Femur (tissue), 1 donor: ENCODE measurements at places on chromosomes 2 and 18.

- DNase-seq = no peak
Observed at GRCh38 chr2:181970160-181970794, 15.4 kb upstream of the PPP1R1C start.

DNA sequence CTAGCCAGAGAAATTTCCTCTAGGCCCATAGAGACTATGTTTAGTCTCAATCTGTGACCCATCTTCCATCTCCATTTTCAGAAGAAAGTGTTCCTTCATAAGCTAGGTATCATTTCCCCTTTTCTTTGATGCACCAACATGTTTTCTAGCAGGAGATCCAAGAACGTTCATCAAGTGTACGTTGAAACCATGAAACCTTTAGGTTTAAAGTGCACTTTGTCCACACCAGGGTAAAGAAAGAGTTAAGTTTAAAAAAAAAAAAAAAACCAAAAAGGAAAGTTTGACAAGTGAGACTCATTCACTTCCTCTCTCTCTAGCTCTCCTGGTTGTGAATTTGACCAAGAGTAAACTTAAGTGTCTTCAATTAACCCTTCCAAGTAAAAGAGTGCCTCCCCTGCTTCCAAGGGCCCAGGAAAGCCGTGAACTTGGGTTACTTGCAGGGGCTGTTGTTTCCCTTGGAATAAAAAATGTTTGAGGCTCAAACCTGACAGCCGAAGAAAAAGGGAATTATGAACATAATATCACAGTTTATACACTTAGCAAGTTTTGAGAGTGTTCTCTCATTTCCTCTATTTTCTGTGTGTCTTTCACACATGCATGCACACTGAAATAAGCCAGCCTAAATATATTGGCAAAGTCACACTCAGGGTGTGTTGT lies 56.7 kb downstream of the LBH start:
- no peak for DNase-seq

GRCh38 chr2:3578987-3579386 lies 3.9 kb downstream of the RPS7 start:
- no peak for DNase-seq

- no peak for DNase-seq
Observed at GRCh38 chr2:236582968-236583367, 13.3 kb downstream of the ACKR3 start.

DNA sequence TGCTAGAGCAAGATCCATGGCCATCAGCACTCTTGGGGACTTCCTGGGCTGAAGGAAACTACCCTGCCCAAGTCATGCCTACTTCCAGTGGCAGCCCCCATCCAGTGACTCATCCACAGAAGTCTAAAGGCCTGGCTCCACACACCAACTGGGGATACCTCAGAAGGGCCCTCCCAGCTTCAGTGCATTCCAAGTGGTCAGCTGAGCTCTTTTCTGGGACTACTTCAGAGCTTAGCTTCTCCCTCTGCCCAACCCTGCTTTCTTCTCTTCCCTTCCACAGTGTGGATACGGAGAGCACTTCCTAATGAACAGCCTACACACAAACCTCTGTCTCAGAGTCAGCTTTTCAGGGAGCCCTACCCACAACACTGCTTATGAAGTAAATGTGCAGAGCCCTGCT lies 66.5 kb downstream of the CLHC1 start:
- DNase-seq = no peak

DNA sequence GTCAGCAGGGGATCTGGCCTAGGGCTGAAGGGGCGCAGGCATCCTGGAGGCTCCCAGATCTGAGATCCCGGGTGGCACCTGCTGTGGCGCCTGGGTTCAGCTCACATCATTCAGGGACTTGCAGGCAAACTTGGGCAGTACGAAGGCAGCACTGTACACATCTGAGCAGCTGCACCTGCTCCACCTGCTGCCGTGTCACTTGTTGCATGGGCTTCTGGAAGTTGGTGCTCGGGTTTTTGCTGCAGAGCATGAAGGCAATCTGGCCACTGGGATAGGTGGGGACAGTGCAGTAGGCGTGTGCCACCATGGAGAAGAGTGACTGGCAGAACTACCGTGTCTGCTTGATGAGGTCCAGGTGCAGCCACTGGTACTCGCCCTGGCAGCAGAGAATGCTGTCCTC lies 48.6 kb downstream of the UGGT1 start:
- no peak for DNase-seq

GRCh38 chr2:201413552-201413951 lies 37.7 kb downstream of the TRAK2 start:
- no peak for DNase-seq

DNA sequence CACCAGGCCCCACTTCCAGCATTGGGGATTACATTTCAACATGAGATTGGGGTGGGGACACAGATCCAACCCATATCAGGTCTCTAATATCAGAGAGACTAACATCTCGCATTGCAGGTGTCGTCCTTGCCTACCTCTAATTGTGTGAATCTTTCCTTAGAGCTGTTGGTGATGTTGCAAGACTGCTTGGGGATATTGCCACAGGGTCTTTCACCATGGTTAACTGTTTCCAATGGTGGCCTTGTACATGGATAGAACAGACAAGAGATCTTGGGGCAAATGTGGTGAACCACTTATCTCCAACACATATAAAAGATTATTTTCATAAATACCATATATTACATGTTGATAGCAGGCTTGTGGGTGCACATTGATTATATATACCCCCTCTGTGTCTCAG lies 270.3 kb upstream of the LINC00305 start:
- no peak for DNase-seq

- no peak for DNase-seq
Observed at GRCh38 chr18:58263055-58263957, 219.3 kb downstream of the NEDD4L start.

- DNase-seq = no peak
Observed at GRCh38 chr18:28125051-28125450, 51.9 kb downstream of the CDH2 start.

GRCh38 chr2:63786471-63786870 lies 55.2 kb upstream of the UGP2 start:
- no peak for DNase-seq

- DNase-seq = no peak
Observed at GRCh38 chr2:144201868-144202468, 318.0 kb downstream of the ZEB2 start.

DNA sequence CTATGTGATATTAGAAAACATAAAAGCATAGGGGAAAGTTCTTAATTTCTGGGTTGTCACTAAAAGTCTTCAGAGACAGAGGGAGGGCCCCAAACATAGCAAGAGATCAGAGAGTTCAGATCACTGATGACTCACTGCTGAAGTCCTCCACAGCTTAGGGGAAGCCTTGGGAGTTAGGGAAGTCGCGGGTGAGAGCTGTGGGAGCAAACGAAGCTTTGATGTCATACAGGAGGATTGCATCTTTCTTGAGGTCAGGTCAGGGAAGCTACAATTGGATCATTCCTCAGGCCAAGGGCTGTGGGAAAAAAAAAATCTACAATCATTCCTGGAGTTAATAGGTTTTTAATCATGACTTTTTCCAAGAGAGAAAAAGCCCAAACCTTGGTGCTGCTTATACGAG lies 96.2 kb downstream of the COPS8 start:
- no peak for DNase-seq

DNA sequence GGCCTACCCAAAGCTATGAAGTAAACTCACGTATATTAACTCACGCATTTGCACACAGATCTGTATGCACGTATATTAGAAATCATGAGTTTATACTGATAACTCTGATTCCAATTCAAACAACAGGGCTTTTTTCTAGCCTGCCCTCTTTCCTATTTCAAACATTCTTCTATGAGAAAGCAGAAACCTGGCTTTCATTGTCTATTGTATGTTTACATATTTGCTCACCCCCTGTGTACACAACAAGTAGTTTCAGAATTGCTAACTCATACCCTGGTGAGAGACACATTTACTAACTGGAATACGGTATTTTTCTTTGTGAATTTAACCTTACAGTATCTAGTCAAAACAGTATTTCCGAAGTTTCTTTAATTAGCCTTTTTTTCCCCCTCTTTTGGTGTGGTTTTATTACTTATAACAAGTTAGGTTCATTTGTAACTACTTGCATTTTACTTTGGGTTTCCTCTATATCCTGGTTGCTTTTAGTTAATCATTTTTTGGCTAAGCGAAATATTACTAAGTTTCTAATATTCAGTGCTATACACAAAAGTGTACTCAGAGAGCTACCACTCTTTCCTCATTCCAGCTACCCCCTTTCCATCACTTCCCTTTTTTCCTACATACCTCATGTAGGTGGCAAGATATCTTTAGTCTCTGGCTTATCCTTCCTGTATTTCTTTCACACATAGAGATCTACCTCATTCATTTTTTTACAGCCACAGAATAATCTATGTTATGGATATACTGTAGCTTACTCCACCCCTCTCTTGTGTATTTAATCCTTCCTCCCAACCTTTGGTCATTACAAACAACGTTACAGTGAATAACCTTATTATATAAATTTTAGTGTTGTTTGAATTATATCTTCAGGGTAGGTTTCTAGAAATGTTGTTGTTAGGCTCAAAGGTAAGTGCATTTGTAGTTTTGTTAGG lies 112.7 kb upstream of the BCL2L11 start:
- DNase-seq = no peak

DNA sequence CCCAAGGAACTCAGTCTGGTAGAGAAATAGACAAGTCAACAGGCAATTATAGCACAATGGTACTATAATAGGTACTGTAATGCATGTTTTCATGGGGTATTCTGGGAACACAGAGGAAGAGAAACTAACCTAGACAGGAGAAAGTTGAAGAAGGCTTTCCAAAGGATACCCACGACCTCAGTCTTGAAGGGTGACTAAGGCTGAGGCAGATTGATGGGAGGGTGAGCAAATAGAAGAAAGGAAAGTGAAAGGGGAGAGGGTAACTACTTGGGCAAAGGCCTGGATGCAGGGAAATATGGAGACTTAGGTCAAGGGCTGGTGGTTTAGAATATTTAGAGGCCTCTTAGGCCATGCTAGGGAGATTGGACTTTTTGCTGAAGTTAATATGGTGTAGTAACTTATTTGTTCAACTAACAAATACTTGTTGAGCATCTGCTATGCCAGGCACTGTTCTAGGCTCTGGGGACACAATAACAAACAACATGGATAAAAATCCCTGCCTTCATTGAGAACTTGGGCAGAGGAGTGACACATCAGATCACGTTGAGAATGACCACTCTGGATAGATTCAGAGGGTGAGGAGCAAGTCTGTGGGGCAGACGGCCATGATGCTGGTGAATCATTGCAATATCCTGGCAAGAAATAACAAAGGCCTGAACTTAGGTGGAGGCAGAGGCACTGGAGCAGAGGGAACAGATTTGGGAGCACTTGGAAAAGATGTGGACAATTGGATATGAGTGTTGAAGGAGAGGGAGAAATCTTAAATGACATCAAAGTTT lies 56.4 kb downstream of the PLB1 start:
- no peak for DNase-seq

GRCh38 chr2:240567137-240567871 lies 980 bp upstream of the RNPEPL1 start:
- DNase-seq = peak; percentile 22
